Stimulated activated CD4-positive, alpha-beta T cell treated with anti-CD3 and anti-CD28 coated beads, Interleukin-15, amount 100 ng/mL, for 1 hour (primary cell): ENCODE measurements at places on chromosomes 11 and 22.

DNA sequence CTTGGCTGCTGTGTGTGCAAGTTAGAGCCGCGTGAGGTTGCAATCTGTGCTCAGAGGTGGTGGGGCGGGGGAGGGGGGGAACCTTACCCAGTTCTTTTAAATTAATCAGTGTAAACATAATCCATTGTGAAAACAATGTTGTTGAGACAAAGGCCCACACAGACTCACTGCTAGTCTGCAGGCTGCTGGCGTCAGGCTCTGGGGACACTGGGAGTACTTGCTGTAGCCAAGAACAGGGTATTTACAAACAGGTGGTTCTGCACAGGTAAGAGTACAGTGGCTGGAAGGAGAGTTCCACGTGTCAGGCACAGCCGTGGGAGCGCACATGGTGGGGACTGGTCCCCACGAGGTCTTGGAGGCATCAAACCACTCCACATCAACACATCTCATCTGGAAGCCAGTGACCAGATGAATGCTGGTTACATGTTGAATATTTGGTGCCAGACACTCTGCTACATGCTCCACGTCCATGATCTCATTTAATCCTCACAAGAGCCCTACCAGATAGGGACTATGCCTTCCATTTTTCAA, 27.4 kb downstream of the SCUBE1 start:
- DNase-seq: no peak

DNA sequence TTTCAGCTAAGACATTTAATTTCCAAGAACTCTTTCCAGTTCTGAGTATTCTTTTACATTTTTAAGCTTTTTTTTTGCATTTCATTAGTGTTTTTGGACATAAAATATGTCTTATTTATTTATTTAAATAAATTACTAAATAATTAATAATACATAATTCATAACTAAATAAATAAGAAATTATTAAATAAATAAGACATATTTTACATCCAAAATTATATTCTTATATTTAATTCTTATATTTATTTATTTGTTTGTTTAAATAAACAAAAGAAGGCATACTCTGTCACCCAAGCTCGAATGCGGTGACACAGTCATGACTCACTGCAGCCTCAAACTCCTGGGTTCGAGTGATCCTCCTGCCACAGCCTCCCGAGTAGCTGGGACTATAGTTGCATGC, 3.1 kb upstream of the MMP27 start:
- DNase-seq: no peak

DNA sequence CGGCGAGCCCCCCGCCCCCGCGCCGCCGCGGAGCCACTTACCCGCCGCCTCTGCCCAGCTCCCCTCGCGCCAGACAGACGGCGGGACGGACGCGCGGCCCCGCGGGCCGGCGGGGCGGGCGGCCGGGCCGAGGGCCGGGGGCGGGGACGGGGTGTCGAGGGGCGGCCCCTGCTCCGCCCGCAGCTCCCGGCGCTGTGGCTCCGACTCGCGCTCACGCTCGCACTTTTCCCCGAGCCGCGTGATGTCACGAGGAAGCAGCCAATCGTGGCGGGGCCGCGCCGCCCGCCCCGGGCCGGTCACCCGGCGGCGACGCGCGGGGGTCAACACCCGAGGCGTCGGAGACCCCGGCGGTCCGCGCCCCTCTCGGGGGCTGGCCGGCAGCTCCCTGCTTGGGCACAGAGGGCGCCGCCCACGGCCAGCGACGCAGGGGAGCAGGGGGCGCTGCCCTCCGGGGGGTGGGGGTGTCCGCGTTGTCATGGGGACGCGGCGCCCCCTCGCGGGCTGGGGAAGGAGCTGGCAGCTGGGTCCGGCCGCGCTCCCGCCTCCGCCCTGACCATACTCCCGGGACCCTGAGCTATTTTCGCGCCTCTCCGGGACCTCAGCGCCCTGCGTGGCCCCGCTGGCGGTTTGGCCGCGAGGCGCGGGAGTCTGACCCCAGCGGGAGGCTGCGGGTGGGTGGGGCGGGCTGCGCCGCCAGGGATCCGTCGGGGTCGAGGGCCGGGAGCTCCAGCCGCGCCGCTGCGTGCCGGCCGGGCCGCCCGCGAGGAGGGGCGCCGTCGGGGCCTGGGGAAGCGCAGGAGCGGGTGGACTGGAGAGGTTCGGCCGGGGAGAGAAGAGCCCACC, at the start of gene CHRM4:
CHRM4 (minus strand) TSS at position 199 of the 843 bp plus-strand sequence. CDS start 5,219 bp downstream, outside the sequence.
- no peak for DNase-seq

DNA sequence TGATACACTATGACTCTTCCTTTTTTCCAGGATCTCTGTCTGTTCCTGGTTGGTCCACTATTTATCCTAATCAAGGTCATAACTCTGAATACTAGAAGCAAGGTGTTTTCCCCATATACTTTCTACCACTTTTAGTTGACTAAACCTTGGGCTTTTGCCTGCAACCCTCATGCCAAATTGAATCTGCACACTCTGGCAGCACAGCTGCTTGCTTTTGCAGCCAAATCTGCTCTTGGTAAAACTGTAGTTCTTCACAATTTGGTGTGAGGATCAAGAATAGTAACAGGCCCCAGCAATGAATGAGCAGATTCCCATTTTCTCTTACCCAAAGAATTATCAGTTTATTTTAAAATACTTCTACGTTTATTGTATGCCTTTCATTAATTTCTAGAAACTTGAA, 586.5 kb upstream of the CNTN5 start:
- DNase-seq: no peak
